ENCODE measurements at places on chromosomes 2 and 18.

DNA sequence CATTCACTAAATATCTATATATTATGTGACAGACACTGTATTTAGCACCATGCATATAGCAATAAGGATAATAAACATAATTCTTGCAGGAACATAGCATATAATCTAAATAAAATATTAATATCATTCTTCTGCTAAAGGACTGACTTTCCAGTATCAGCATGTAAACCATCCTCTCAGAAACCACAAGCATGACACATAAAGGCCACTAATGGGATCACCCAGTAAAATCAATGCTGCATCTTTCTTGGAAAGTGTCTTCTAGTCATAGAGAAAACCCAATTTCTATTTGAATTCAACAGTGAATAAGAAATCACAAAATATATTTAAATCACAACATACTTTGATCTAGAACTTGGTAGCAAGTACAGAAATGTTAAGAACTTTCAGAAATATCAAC lies 5.8 kb upstream of the LRP1B start:
- H3K4me1 ChIP-seq = no peaks in the 10 kb centered on the region
- no peaks in the 10 kb centered on the region for H3K36me3 ChIP-seq
- H3K27ac ChIP-seq = no peak overlapping the region
- H3K4me3 ChIP-seq = no peak overlapping the region
- DNase-seq = no peak

- DNase-seq = no peak
- H3K36me3 ChIP-seq = no peaks in the 10 kb centered on the region
- no peak overlapping the region for H3K4me3 ChIP-seq
- H3K27ac ChIP-seq = peak overlapping the region; percentile 56
Measured at GRCh38 chr2:226773291-226773690, 26.3 kb downstream of the IRS1 start.

- no peak overlapping the region for H3K27ac ChIP-seq
- no peaks in the 10 kb centered on the region for H3K27me3 ChIP-seq
- no peaks in the 10 kb centered on the region for H3K36me3 ChIP-seq
- no peak for DNase-seq
Measured at GRCh38 chr2:239944694-239945551, 80.2 kb downstream of the NDUFA10 start.

DNA sequence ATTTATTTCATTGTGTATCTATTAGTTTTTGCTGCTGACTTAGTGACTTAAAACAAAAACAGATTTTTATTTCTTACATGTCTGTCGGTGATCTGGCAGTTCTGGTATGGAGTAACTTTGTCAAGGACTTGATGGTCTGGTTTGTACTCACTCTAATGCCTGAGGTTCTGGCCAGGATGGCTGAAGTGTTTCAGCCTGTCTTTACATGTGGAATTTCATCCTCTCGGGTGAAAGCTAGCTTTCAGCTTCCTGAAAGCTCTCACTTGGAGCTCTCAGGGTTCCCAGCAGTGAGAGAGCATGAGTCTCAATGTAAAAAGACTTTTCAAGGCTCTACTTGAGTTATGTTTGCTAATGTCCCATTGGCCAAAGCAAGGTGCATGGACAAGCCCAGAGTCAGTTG lies 216.4 kb downstream of the NR4A2 start:
- no peaks in the 10 kb centered on the region for H3K4me1 ChIP-seq
- no peak overlapping the region for H3K27ac ChIP-seq
- H3K4me3 ChIP-seq = no peak overlapping the region
